ENCODE measurements at places on chromosomes 4 and X.
A peak's percentile ranks its signal among the peaks of the same experiment; 100 is the strongest.

DNA sequence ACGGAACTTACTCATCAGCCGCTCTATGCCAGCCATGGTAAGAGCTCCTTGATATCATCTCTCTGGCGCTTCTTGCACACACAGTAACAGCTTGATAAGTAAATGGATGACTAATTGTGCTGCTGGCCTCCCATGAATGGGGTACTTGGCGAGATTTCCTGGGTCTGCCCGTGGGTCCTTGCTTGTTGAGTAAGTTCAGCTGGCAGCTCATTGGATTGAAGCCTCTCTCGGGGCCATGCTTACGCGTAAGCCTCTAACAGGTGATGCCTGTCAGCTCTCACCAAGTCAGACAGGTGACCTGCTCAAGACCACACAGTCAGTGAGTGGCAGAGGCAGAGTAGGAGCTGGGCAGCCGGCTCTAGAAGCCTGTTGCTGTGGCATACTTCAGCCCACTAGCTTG lies 7.7 kb downstream of the NSG1 start:
- DNase-seq = no peak

DNA sequence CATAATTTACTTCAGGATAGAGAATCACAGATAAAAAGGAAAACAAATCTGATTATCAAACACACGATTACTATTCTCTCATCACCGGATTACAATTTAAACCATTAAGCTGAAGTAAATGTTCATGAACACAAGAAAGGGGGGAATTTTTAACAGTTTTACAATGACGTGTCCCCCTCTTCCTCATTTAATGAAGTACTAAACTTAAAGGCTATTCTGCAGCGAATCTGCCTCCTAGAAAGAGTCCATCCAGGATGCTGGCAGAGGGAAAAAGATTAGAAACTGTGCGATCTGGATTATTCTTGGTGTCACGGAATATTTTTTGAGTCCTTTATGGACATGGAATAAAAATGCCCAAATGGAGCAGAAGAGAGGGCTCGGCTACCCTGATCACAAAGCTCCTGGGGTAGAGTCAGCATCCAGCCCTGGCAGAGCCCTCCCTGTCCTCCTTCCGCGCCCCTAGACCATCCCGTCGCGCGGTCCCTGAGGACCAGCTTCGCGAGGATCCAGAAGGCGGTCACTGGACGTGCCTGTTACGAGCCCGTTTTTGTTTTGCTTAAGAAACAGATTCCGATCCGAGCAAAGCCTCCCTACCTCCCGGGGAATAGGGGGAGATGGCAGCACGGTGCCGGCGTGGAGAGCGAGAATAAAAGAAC lies 1.2 kb downstream of the ELF2 start:
- DNase-seq = no peak

GRCh38 chr4:25180524-25181131 lies 20.4 kb upstream of the SEPSECS start:
- DNase-seq = no peak

DNA sequence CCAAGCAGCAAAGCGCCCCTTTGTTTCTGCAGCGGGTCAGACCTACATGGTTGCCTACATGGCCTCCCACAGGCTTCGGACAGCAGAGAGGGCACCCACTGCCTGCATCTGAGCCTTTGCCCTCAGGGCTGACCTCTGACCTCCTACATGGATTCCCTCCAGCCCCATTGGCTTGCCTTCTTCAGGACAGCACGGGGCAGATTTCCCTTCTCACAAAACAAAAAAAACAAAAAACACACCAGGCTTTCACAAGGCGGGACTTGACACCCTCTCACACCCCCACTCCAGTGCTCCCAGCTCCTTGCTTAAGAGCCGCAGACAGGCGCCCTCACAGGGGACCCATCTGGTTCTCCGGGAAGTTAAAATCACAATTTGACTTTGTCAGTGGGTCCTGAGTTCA lies 32.9 kb downstream of the ZFYVE28 start:
- DNase-seq = no peak

DNA sequence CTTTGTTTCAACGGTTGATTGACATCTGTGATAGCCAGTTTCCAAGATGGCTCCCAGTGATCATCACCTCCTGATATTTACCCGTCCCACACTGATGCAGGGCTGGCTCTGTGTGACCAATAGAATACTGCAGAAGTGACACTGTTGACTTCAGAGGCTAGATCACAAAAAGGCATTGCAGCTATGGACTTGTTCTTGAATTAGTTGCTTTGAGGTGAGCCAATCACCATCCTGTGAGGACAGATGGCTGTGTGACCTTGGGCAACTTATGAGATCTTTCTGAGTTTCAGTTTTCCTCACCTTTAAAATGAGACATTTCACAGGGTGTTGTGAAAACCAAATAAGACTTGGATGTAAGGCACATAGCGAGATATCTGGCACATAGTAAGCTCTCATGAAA lies 1.8 kb upstream of the GPR82 start:
- no peak for DNase-seq

- DNase-seq = no peak
Measured at GRCh38 chrX:48676893-48677270, 6.7 kb upstream of the WAS start.

DNA sequence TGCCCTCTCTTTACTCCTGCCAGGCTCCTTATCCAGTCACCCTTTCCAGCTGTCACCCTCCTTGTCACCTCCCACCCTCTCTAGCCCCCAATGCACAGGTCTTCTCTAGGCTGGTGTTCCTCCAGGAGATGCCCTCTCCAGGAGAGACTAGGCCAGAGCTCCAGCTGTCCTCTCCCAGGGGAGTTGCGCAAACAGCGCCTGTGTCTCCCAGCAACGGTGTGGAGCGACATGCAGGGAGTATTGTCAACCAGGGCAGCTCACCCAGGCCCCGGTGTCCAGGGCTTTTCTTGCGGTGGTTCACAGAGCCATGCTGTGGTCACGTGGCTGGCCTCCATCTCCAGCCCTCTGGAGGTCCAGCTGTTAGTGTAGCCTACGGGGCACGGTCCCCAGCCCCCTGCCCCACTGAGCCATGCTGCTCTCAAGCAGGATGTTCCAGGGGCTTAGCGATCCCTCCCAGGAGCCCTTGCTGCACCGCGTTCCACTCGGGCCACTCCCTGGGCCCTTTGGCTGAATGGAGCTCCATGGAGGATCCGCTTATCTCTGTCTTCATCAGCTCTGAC lies 34.8 kb downstream of the CCNQ start:
- DNase-seq = no peak

DNA sequence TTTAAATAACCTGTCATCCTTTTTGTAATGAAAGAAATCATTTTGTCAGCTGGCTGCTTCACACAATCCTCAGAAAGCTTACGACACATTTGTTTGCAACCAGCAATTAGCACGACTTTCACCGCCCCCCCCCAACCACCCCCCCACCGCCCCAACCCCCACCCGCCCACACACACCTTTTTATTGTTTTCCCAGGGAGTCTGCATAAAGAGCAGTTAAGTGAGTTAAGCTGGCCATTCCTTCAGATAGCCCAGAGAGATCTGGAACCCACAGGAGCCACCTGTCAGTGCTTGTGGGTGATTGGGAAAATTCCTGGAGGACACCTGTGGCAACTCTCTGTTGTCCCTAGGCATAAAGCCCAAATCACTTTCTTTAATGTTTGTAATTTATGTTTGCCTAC lies 175.7 kb upstream of the FMR1 start:
- DNase-seq = no peak

DNA sequence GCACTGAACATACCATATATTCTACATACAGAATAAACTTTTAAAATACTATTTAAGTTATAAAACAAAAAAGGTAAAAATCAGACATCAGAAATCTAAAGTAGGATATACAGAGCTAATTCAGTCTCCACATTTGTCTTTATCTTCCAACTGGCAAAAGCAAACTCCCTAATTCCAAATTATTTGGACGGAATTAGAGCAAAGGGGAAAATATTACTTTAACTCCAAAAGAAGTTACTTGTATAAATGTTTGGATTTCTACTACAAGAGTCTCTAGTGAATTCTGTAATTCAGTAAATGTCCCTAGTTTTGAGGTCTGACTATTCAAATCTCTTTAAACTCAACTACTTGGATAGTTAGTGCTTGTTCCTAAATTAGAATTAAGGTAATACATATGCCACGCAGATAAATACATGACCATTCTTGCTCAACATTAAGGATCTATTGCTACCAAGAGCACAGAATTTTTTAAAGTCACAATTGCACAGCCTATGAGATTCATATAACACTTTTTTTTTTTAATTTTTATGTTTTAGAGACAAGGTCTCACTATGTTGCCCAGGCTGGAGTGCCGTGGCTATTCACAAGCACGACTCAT lies 7.3 kb downstream of the ZNF280C start:
- no peak for DNase-seq

- no peak for DNase-seq
Measured at GRCh38 chrX:45445745-45446412, 245.2 kb upstream of the DIPK2B start.

DNA sequence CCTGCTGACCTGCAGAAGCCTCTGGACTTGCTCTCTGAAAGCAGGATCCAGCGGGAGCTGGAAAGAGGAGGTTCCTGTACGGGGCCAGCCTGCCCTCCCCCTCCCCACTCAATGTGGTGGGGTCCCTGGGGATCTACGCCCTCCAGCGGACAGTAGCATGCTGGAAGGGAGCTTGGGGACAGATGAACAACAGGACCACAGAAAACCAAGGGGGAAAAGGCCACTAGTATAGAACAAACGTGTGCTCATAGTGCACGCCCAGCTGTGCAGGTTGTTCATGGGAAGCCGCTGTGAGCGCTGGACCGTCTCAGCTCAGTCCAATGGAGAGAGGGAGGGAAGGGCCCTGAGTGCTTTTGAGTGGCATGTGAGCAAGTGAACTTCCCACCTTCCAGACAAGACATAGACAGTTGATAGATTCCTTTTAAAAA lies 15.8 kb downstream of the HMX1 start:
- no peak for DNase-seq

DNA sequence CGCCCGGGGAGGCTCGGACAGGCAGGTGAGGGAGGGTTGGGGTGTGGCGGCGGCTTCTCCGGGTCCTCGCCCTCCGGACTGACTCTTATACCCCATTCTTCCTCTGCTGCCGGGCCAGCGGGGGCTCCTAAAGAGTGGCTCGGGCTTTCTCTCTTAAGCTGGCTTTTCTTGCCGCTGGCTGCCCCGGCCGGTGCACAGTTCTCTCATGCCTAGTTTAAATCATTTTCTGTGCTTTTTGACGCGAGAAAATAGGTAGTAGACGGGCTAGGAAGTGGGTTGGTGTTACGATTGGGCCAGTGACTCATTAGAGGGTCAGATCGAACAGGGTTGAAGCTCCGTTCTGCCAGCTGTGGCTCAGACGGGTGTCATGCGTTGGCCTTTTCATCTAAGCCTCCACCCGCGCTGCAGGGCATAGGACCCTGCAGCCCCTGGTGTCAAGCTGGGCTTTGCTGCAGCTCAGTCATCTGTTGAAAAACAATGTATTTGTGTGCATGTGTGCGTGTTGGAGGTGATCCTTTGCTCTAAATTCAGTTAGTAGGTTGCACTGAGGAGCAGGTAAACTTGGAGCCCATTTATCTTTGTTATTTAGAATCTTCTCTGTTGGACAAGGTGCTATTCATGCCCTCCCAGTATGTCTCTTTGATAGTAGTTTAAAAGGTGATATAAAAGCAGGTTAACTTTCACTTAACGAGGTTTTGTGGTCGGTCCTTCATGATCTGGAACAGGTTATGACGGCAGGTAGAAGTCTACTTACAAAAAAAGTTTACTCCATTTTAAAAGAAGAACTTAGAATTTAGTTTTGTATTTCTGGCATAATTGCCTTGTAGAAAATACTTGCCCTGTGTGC lies 802 bp downstream of the BMP2K start:
- DNase-seq = peak; percentile 42

GRCh38 chr4:27381815-27382214 lies 521.2 kb downstream of the STIM2 start:
- DNase-seq = no peak

- DNase-seq = no peak
Measured at GRCh38 chr4:69818060-69818639, 41.8 kb downstream of the SULT1E1 start.

GRCh38 chr4:10524196-10524833 lies 67.1 kb upstream of the ZNF518B start:
- no peak for DNase-seq

DNA sequence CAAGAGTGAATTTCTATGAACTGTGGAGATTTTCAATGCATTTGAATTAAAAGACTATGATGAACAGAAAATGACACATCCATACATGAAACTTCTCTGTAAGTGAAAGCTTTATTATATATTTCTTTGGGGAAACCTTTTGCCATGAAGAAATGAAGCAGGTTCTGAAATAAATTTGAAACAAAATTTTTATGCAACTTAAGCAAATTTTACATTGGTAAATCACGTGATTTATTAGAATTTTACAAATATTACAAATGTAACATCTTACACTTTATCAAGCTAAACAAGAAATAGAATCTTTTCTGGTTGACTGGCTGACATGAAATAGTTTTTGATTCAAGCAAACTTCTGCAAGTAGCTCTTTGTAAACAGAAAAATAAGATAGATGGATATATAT lies 131.2 kb downstream of the IL1RAPL1 start:
- DNase-seq = no peak

- DNase-seq = no peak
Measured at GRCh38 chr4:147927377-147928137, 195.7 kb downstream of the ARHGAP10 start.

DNA sequence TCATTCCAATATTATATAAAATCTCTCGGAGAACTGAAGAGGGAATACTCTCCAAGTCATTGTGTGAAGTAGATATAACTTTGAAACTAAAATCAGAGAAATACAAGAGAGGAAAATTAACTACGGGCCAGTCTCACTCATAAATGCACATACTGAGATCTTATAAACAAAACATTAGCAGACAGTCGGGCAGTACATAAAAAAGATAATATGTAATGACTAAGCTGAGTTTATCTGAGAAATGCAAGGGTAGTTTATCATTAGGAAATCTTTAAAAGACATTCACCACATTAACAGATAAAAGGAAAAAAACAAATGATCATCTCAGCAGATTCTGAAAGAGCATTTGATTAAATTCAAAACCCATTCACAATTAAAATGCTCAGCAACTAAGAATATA lies 116.7 kb downstream of the NYX start:
- no peak for DNase-seq

DNA sequence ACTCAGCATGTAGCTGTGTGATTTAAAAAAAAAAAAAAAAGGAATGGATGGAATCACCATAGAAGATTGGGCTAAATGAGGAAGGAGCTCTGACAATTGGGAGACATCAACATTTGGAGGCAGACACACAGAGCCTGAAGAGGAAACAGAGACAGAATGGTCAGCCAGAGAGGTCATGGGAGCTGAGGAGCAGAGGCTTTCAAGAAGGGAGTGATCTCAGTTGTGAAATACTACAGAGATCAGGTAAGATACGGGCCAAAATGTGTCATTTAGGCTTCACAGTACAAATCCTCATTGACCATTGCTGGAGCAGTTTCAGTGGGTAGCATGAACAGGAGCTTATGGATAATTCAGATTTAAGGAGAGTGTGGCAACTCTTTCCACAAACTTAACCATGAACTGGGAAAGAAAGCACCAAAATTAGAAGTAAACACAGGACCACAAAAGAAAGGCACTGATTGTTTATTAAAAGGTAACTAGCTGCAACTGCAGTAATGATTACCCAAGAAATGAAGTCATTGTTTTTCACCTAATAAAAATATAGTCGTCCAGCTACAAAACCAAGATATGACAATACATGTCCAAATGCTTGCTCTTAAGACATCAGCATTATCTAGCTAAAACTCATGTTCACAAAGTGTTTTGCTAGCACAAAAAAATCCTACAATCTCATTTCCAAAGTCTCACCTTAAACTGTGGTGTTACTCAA lies 203.2 kb downstream of the DHX15 start:
- DNase-seq = no peak

- DNase-seq = no peak
Measured at GRCh38 chrX:128436397-128437103, 384.3 kb upstream of the ACTRT1 start.

- no peak for DNase-seq
Measured at GRCh38 chr4:93066749-93067148, 761.8 kb upstream of the ATOH1 start.
